ENCODE measurements at places on chromosomes 2 and 18.

- no peak for DNase-seq
These were observed 66.0 kb upstream of the ACSL3 start for GRCh38 chr2:222794585-222795449.

- DNase-seq, result no peak
These were observed 18.3 kb downstream of the RAMP1 start for GRCh38 chr2:237877576-237878307.

GRCh38 chr2:185736210-185736609 is 2.4 kb upstream of the FSIP2 start:
- DNase-seq, result no peak

GRCh38 chr2:215137741-215138340 is 585 bp downstream of the ABCA12 start:
- no peak for DNase-seq

DNA sequence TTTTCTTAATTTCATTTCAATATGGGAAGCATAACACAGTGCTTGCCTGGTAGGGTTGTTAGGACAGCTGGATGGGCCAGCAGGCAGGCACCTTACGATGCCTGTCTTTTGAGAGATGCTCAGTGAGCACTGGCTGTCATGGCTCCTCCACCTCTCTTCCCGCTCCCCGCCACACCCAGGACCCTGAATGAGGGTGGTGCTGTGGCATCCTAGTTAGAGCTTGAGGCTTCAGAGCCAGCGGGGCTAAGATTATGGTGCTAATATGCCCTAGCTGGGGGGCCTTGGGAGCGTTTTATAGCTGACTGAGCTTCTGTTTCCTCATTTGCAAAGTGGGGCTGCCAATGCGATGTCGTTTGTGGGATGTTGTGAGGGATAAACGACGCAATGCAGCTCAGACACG is 37.7 kb downstream of the ASB1 start:
- DNase-seq, result no peak

- DNase-seq, result no peak
These were observed 12.2 kb downstream of the LPIN1 start for GRCh38 chr2:11758647-11759046.

GRCh38 chr2:85987266-85988174 is 98.7 kb upstream of the ST3GAL5 start:
- DNase-seq, result no peak

GRCh38 chr2:204977914-204978313 is 432.6 kb downstream of the PARD3B start:
- DNase-seq, result no peak

DNA sequence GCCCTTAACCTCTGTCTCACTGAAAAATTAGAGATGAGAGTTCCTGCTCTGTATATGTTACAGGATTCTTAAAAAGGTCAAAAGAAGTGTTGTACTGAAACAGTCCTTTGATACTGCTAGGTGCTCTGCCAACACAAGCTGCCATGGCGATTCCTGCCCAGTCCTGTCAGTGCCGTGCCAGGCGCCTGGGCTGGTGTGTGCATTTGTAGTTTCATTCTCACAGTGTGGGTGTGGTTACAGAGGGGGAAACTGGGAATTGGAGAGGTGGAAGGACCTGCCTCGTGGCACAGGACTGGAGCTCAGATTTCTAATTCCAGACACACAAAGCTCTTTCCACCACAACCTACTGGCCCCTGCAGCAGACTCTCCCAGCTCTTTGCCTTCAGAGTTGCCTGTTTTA is 122.3 kb upstream of the RAB6C start:
- no peak for DNase-seq

DNA sequence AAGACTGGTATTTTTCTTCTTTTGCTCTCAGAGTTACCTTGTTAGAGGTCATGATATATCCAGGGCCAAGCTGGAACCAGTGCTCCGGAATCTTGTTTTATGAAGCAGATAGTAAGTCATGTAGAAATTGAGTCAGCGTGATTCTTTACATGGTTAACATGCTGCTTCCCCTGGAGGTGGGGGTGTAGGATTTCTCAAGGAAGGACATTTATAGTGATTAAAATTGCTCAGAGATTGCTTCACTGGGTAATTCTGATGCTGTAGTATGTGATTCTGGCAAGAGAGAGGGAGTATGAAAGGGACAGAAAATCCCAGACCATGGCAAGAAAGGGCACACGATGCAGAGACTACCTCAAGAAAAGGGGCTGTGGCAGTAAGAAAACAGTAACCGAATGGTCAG is 8.0 kb upstream of the MYL1 start:
- DNase-seq, result no peak

DNA sequence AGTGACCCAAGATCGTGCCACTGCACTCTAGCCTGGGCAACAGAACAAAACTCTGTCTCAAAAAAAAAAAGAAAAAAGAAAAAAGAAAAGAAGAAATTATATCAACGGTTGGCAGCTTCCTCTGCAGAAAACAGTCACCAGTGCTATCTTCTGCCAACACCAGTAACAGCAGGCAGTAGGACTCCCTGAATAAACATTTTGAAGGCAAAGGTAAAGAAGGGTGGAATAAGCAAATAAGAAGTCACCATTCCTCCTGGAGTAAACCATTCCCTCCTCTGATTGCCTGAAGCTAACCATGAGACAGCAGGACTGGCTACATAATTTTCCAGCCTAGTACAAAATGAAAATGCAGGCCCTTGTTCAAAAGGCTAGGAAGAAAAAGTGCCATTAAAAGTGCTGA is 9.0 kb upstream of the RNF103 start:
- no peak for DNase-seq

- DNase-seq, result no peak
These were observed 10.7 kb downstream of the DOCK10 start for GRCh38 chr2:225031599-225031998.

DNA sequence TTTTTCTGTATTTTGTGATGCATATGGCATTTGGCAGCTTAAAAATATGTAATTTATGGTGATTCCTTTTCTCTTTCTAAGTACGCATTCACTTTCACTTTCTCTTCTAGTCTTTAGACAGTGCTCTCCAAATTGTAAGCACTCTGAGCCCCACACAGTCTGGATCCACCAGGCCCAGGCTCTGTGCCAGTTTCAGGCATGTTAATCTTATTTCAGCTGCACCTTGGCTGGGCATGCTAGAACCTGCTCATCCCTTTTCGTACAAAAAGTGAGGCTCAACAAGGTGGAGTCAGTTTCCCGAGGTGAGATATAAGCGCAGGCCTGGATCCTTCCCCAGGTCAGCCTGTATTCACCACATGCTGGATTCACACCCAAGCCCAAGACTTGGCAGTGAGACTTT is 203.9 kb downstream of the MTX2 start:
- no peak for DNase-seq

- no peak for DNase-seq
These were observed 7.8 kb downstream of the RBM44 start for GRCh38 chr2:237806334-237806733.

- no peak for DNase-seq
These were observed 316.8 kb upstream of the RBMS1 start for GRCh38 chr2:160810406-160810805.

DNA sequence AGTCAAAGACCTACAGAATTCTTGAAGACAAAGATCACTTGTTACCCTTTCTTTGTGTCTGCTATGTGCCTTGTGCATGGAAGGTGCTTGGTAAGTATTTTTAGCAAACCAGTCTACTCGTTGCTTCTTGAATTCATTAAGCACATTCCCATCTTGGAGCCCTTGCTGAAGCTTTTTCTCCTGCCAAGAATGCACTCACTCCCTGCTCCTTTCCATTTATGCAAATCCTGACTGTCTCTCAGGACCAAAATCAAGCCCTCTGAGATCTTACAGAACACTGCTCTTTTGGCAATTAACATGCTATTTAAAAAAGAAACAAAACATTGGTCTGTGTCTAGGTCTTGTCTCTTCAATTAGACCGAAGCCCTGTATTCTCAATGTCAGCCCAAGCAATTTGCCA is 75.8 kb downstream of the CLHC1 start:
- DNase-seq, result no peak

DNA sequence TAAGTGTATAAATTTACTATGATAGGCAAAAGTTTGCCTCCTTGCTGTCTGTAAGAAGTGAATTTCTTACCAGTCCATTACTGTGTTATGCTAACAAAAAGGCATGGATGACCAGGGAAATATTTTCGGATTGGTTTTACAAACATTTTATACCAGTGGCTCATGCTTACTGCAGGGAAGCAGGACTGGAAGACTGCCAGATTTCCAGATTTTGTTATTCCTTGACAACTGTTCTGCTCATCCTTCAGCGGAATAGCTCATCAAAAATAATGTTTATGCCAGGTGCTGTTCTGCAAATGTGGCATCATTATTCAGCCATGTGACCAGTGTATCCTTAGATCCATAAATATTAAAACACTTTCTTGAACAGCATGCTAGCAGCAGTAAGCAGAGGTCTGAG is 40.4 kb upstream of the NETO1 start:
- DNase-seq, result no peak

- no peak for DNase-seq
These were observed 647.8 kb upstream of the KLHL29 start for GRCh38 chr2:22737144-22737543.
